ENCODE measurements at places on chromosomes 5 and 9. TPM values are rescaled to one million over a fixed set of nuclear protein-coding genes. Genes with fewer than 3 reads are reported as not detected.

GRCh38 chr9:69455311-69455710, 130.3 kb downstream of the ENTREP1 start:
- no peak for DNase-seq

DNA sequence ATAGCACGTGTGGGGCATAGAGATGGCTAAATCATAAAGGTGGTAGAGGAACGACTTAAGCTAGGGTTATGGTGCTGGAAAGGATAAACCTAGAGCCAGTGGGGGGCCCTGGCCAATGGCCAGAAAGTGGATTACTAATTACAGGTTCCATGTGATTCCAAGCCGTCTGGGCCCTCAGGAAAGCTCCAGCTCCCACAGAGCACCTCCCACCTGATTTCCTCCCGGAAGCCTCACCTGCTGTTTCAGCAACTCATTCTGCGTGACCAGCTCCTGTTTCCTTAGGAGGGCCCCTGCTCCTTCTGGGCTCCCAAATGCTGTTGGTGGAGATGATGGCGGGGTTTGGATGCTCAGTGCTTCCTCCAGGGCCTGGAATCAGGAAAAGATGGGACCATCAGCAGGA, 16.2 kb downstream of the GPX3 start:
- DNase-seq: no peak

DNA sequence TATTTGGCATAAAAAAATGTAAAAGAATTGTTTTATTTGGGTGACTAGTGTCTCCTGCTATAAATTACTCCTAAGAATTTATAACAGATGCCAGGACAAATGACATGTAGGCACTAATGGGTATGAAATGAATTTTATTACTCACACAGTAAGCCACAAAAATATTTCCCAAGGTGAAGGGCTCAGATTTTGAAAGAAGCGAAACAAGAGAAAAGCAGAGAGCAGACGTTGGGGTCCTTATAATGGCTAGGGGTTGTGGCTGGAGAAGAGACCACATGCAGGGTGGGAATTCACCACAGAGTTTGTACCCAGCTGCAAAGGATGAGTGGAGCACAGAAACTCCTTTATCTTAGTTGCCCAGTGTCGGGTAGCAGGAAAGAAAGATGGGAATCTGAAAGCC, 45.0 kb upstream of the PRR16 start:
- DNase-seq: no peak

- DNase-seq: no peak
These were observed 37.1 kb upstream of the CEP120 start for GRCh38 chr5:123460296-123460729.

DNA sequence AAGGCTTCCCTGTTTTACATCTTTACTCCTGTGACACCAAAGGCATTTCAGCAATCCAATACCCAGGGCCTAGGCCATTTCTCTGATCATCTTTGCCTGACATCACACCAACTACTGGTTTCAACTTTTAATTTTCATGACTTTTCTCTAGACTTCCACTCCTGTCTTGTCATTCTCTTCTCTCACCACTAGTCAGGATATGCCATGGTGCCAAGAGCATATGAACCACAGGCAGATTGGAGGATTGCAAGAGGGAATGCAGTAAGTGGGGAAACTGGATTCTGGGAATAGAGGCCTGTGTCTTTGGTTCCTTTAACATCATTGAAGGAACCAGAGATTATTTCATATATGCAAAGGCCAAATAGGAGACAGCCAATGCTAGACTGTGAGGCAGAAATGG, 69.3 kb downstream of the ANKRD31 start:
- DNase-seq: no peak

GRCh38 chr9:37100327-37100726, 20.0 kb upstream of the ZCCHC7 start:
- DNase-seq: no peak

DNA sequence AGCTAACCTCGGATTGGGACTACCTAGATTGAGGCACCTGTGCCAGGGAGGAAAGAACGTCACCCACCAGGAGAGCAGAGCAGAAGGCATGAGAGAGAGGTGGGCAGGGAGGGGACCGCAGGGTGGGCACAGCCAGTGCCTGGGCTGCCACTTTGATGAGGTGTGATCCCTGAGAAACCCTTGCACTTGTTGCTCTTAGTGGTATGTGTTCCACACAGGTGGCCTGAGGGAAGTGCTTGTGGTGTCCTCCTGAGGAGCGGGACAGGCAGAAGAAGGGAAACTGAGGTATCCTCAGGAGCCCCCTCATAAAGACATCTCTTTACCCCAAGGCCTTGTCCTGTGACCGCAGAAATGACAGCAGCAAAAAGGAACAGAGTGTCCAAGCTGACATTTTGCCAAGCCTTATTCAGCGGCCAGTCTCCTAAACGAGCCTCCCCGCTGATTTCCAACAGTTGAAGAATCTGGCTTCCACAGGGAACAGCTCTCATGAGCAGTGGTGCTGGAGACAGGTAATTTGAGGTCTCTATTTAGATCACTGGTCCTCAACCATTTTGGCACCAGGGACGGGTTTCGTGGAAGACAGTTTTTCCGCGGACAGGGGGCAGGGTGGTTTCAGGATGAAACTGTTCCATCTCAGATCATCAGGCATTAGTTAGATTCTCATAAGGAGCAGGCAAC, 82.4 kb downstream of the FOXD1 start:
- DNase-seq: no peak

DNA sequence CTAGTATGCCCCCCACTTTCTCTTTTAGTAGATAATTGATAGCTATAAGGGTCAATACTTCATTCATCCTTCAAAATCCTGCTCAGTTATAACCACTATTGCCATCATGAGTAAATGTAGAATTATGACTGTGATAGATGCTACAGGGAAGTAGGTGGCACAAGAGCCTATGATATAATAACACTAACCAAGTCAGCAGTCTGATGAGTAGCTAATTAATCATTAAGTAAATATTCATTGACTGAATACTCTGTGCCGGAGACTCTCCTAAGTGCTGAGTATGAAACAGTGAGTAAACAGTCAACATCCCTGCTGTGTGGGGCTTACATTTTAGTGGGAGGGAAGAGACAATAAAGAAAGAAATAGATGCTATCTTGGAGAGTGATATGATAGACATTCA, 430.3 kb upstream of the ZNF462 start:
- no peak for DNase-seq

DNA sequence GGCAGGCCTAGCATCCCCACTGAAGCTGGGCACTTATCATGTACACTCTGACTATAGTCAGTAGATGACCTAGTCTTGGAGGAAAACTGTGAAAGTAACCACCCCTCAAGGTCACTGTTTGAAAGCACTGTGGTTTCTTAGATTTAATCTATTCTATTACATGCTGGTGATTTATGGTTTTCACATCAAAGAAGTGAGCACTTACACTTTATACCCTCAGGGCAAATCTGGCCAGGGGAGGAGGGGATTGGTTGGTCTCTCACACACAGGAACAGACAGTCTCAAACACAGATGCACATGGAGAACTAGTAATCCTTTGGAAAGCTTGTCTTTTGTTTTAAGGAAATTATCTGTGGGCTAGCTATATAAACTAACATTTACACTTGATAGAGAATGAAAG, 17.9 kb upstream of the SPIN1 start:
- no peak for DNase-seq

- peak; percentile 80 for DNase-seq
These were observed 20.3 kb downstream of the PTPA start for GRCh38 chr9:129131300-129132145.

CDC20B gene
- total RNA-seq: not detected

DNA sequence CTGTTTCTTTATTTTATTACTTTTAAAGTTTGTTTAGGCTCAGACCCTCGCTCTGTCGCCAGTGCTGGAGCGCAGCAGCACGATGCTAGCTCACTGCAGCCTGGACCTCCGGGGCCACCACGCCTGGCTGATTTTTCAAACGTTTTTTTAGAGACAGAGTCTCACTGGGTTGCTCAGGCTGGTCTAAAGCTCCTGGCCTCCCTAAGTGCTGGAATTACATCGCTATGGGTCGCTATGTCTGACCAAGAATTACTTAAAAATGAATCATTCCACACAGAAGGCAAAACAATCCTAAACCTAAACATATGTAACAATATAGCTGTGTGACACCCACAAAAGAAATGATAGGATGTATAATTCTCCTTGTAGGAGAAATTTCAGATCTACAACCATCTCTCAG, 86.9 kb upstream of the SIMC1 start:
- DNase-seq: no peak

F2R gene
- 2.4 TPM for total RNA-seq

DNA sequence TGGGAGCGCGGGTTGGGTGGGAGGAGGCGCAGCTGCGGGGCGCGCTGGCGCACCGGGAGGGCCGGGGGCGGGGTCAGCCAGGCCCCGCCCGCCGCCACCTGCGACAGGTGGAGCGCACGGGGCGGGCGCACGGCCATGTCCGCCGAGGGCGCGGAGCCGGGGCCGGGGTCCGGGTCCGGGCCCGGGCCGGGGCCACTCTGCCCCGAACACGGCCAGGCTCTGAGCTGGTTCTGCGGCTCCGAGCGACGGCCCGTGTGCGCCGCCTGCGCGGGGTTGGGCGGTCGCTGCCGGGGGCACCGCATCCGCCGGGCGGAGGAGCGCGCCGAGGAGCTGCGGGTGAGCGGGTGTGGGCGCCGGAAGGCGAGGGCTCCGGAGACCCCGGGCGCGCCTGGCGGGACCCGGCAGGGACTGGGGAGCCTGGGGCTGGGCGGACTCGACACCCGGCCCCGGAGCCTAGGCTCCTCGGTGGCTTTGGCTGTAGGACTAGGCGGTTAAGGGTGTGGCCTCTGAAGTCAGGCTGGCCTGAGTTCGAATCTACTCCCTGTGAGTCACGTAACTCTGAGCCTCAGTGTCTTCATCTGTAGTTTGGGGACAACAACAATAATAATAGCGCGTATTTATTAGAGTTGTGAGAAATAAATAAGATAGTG, at the start of gene BSPRY:
BSPRY (plus strand) TSS at position 97 of the 650 bp plus-strand sequence; CDS start at position 136, 39 bp downstream.
- no peak for DNase-seq

STKLD1 gene
- total RNA-seq: 5.5 TPM

- no peak for DNase-seq
These were observed 100.8 kb downstream of the HOMER1 start for GRCh38 chr5:79413112-79413511.

GRCh38 chr9:101664453-101664852, 69.7 kb upstream of the PPP3R2 start:
- no peak for DNase-seq

SARDH gene
- 6.4 TPM for total RNA-seq

All from dorsolateral prefrontal cortex (tissue), 122 donors.